ENCODE measurements at places on chromosomes 7 and 10.

GRCh38 chr10:86678999-86679792 is 10.9 kb downstream of the LDB3 start:
- DNase-seq: no peak

DNA sequence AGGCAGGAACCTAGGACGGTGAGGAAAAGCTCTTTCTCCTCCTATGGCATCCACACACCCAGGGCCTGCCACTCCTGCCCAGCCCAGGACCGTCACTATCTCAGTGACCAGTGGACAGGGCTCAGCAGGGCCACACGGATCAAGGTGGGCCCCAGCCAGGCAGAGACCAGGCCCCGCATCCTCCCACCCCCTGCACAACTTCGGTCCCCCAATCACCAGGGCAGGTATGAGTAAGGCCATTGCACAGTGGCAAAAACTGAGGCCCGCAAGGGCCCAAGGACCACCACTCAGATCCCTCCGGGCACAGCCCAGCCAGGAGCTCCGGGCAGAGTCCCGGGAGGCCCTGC is 30.3 kb downstream of the OAT start:
- no peak for DNase-seq

GRCh38 chr7:141389140-141389796 is 161.9 kb upstream of the AGK start:
- no peak for DNase-seq

GRCh38 chr7:80499350-80499953 is 12.4 kb downstream of the GNAT3 start:
- no peak for DNase-seq

DNA sequence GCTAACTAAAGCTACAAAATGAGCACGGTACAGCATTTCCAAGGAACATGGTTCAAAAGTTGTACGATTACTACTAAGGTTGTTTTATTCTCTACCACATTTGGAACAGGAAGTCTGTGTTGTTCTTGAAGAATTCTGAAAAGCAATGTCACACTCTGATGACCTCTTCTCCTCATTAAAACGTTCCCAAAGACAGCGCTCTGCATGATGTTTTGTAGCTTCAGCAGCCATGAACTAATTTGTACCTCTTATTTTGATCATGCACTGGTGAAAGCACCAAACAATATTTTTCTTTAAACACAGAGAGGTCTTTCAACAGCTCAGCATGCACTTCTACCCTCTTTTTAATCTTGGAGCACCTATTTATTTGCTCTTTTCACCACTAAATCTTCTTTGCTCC is 75.0 kb upstream of the TES start:
- no peak for DNase-seq

- DNase-seq: no peak
Measured at GRCh38 chr10:43576062-43576461, 1.6 kb upstream of the ZNF239 start.

Measured in stimulated activated CD8-positive, alpha-beta memory T cell treated with anti-CD3 and anti-CD28 coated beads, Interleukin-2, amount 100 ng/mL, for 1 hour (primary cell).